D721Med (cell line): ENCODE measurements at places on chromosomes 5 and 9.

GRCh38 chr9:1453636-1454035 is 403.5 kb downstream of the DMRT2 start:
- DNase-seq, result no peak

DNA sequence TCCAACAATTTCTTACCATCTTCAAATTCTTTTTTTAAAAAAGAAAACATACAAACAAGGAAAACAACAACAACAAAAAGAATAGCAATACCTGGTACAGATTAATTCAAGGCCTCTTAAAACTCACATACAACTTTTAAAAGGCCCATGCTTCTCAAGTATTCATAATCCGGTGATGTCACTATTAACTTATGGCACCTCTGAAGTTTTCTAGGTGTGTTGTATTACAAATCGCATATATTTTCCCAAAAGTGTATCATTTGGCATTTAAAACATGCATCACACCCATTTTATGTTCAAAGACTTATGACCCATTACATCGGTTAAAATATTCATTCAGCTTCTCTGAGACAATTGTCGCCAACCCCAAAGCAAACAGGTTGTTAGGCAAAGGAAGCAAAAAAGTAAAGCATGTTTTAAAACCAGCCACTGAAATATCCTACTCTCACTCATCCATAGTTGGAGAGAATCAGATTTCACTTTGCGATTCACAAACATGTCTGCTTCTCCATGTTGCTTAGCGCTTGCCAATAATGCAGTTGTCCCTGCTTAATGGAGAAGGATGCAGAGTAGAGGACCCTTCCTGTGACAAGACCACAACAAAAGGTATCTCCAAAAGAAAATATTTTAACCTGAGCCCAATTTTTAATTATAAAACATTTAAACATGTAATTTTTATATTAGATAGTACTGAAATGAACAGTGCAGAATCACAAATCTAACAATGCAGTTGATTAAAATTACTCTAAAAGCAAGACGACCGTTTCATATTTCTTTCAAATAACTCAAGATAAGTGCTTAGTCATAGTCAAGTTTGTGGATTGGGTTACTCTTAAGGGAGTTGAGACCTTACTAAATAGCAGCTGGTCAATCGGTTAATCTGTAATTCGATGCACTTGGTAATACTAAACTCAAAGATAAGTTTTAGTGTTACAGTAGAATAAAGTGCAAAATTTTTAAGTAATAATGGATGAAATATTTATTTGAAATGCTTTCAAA is 1.6 kb downstream of the SKP1 start:
- DNase-seq, result no peak

GRCh38 chr5:5422819-5423515 is 490 bp downstream of the ICE1 start:
- no peak for DNase-seq

GRCh38 chr9:91714020-91714806 is 235.8 kb downstream of the ROR2 start:
- DNase-seq, result no peak

DNA sequence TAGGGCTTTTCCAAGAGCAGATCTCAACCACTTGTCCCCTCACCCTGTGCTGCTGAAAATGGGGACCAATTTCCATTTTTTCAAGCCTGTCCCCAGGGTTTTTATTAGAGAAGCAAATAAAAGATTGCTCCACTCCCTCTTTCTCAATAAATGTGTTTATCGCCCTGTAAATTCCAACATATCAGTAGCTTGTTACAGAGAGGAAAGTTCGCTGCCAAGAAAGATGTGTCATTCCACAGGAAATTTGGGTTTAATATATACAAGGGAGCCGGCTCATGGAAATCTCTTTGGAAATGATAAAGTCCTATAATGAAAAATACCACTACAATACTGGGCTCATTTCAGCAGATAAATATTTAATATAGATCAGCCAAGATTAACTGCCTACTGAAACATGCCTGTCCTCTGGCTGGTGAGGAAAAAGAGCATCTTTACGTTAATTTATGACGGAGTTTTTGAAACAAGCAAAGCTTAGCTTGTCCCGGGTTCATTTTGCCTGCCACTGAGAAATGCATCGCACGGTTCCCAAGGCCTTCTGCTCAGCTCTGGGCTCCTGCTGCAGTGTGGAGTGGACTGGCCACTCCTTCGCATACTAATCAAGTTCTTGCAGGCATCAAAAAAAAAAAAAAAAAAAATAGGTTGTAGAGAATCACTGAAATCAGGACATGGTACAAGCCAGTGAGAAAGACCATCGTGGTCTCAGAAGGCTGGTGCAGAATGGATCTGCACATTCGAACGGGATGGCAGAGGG is 84.5 kb downstream of the BRINP1 start:
- DNase-seq, result no peak

DNA sequence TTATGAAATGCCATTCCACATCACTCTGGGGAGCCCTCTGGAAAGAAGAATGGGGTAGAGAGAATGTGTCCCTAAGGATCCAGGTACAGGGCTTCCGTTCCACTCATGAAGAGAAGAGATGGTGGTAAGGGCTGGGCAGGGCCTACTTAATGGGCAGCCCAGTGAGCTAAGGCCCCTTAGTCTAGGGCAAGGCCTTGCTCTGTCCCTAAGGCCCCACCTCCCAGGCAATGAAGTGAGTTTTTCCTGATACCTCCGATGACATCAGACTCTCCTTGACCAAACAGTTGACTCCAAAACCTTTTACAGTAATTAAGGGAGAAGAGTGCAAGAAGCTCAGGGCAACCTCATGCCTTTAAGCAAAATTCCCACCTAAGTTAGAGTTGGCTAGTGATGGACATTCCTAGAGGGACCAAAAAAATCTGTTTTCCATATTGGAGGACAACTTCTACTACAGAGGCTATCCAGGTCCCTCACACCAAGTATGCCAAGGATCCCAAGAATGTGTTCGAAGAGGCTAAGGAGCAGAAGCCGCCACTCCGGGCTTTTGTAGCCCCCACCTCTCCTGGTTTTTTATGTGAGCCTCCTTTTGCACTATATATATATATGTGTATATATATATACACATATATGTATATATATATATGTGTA is 5.9 kb downstream of the KLF9 start:
- no peak for DNase-seq

DNA sequence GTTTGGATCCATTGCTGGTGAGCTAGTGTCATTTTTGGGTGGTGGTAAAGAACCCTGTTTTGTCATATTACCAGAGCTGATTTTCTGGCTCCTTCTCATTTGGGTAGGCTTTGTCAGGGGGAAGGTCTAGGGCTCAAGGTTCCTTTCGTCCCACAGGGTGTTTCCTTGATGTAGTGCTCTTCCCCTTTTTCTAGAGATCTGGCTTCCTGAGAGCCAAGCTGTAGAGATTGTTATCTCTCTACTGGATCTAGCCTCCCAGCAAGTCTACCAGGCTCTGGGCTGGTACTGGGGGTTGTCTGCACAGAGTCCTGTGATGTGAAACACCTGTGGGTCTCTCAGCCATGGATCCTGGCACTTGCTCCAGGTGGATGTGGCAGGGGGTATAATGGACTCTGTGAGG is 145.9 kb downstream of the HINT1 start:
- no peak for DNase-seq

GRCh38 chr5:7705261-7705660 is 145.7 kb downstream of the CFAP90 start:
- no peak for DNase-seq

GRCh38 chr9:18877984-18878383 is 155.0 kb downstream of the SAXO1 start:
- no peak for DNase-seq

GRCh38 chr9:18893046-18893445 is 140.0 kb downstream of the SAXO1 start:
- no peak for DNase-seq

DNA sequence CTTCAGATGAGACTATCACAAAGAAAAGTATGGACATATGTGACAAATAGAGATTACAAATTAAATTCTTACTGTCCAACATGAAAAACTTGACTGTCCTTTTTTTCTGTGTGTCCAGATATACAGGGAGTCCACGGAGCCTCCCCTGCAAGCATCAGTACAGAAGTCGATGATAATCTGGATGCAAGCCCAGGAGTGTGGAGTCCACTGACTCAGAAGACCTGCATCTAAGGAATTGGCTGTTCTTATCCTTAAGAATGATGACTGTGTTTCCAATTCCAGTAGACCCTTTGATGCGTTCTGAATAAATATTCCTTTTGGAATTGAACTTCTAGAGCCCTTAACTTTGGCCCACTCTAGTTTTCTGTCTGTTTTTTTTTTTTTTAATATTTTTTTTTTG is 56.7 kb upstream of the TAF11L2 start:
- DNase-seq, result no peak

DNA sequence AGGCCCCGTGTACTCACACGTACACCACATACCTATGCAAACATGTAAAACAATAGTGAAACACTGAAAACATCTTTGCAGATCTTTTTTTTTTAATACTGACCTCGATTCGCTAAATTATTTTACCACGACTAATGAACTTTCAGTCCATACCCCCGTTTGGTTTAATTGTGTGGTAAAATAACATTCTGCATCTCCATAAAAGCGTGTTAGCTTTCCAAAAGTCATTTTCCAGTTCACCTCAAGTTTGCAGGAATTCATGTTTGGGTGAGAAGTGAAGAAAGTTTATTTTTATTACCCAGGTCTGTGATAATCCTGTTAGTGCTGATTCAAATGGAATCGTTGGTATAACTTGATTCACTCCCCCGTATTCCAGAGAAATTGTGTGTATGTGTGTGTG is 652 bp downstream of the ARSK start:
- DNase-seq, result no peak

- DNase-seq, result no peak
Observed at GRCh38 chr9:112555101-112555643, 68.5 kb downstream of the KIAA1958 start.

GRCh38 chr9:117151716-117152115 is 263.1 kb downstream of the ASTN2 start:
- DNase-seq, result no peak

DNA sequence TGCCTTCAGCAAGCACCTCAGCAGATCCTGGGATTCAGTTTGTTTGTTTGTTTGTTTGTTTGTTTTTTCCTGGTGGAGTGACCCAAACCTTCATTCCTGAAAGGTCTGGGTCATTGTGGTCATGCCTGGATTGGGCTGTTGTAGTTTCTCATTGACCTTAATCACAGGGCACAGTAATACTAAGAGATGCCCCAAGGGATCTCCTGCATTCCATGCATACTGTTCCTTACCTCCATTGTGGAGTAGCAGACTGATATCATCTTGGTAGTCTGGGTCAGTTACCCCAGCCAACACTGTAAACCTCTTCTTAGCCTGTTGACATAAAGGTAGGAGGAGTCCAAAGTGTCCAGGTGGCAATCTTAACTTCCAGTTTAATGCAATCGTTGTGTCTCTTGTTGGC is 1466.7 kb upstream of the CDH9 start:
- DNase-seq, result no peak

- DNase-seq, result no peak
Observed at GRCh38 chr5:83058726-83059125, 18.5 kb downstream of the TMEM167A start.

DNA sequence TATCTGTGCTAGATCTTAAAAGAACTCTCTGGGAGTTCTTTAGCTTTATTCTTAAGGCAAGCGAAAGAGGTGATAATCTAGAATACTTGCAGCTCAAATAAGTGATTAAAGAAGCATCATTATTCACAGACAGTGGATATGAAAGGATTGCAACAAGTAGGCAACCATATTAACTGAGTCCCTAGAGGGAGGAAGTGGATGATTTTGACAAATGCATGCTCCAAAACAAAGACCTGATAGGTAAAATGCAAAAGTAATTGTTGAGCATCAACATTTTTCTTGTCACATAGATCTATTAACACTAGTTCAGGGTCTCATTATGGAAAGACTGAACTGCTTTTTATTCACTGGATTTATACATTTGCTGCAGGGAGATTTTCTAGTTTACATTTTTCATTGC is 109.1 kb downstream of the EDIL3 start:
- DNase-seq, result no peak

DNA sequence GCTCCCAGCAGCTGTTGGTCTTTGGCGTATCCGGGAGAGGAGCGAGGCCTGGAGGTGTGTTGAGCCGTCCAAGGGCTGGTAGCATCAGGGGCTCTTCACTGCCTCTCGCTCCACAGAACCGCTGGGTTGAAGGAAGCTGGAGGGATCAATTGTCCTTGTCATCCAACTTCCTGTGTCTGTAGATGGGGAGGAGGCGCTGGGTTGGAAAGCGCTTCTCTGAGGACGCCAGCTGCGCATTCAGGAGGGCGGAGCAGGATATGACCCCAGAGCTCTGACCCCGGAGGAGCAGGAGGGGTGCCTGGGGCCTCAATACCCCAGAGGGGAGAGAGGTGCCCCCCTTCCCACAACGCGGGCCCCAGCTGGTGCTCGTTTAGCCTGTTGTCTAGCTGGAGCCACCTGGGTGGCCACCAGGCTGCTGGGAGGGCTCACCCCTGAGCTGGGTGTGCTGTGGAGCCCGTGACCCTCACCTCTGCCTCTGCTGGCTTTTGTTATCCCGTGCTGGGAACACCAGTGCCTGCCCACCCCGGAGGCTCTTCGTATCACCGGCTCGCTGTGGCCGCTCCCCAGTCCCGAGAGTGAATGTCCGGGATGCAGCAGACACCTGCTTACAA is 2.0 kb upstream of the DBH start:
- DNase-seq, result no peak

- DNase-seq, result no peak
Observed at GRCh38 chr9:116927726-116928125, 240.6 kb downstream of the TRIM32 start.

DNA sequence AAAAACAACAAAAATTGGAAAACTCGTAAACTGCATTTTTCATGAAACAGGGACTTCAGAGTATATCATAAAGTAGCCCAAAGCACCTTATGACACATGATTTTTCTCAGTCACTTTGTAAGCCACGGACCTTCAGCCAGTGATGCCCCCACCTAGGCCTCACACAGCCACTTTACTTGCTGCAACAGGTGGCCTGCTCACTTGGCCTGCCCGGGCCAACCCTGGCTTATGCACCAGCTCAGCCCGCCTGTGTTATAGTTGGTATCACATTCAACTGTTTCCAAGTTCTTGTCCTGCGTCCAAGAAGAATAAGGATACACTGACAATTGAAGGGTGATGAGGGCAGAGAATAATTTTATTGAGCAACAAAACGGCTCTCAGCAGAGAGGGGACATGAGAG is 219.2 kb downstream of the FER start:
- no peak for DNase-seq

GRCh38 chr9:77673941-77674791 is 26.0 kb upstream of the GNA14 start:
- DNase-seq, result no peak

DNA sequence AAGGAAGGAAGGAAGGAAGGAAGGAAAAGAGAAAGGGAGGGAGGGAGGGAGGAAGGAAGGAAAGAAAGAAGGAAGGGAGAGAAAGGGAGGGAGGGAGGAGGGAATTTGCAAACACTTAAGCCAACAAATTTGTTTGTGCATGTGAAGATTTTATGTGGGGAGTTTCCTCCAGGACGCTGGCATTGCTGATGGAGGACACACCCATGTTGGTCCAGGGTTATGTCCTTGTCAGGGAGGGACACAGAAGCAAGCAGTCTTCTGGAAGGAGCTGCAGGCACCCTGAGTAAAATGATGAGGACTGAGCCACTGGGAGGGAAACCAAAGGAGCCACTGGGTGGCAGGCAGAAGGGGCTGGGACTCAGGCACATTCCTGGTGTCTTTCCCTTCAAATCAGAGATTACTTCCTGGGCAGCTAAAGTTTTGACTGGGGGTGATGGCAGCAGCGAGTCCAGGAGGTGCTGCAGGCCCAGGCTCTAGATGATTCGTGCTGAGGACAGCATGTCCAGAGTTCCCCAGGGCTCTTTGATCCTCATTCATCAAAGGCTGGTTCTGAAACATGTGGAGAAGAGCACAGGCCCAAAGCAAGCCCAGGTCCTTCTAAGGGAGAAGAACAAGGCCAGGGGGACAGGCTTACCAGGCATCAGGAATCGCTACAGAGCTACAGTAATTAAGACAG is 109.2 kb downstream of the PAX5 start:
- DNase-seq, result no peak

GRCh38 chr5:158875272-158875679 is 224.4 kb downstream of the EBF1 start:
- no peak for DNase-seq
